ENCODE measurements at places on chromosomes 7 and 10. TPM values are rescaled to one million over a fixed set of nuclear protein-coding genes. Genes with fewer than 3 reads are reported as not detected.
A peak's percentile ranks its signal among the peaks of the same experiment; 100 is the strongest.

SLC13A1 gene
- total RNA-seq: not detected

CALD1 gene
- total RNA-seq: 5.5 TPM

NCF1 gene
- total RNA-seq: not detected

DNA sequence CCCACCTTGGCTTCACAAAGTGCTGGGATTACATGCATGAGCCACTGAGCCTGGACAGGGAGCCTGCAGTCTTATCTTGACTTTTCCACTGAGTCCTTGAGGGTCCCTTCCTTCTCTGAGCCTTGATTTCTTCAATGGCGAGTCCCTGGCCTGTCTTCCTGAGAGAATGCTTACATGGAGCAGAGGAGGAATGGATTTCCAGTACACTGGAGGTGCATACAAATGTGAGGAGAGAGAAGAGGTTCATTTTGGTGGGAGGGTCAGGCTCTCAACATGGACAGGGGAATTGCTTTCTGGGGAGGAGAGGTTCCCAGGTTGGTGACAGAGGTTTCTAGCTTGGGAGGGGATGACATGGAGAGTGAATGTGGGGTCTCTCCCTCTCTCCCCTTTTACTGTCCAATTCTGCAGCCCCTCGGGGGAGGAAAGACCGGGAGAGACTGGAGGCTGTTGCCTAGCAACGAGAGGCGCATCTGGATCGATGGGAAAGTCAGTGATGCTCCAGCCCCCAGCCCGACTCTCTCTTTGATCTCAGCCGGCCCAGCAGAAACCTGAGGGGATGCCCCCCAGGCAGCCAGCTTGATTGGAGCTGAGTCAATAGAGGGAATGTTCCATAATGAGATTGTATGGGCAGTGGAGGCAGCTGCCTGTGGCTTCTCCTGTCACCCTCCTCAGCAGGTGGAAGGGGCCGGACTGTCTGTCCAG is 14.8 kb downstream of the SRRM3 start:
- H3K36me3 ChIP-seq: no peaks in the 10 kb centered on the region
- H3K27me3 ChIP-seq: peaks cover 64% of the 10 kb centered on the region
- H3K4me1 ChIP-seq: no peaks in the 10 kb centered on the region
- H3K4me3 ChIP-seq: no peak overlapping the region
- H3K27ac ChIP-seq: no peak overlapping the region
- DNase-seq: no peak

DNA sequence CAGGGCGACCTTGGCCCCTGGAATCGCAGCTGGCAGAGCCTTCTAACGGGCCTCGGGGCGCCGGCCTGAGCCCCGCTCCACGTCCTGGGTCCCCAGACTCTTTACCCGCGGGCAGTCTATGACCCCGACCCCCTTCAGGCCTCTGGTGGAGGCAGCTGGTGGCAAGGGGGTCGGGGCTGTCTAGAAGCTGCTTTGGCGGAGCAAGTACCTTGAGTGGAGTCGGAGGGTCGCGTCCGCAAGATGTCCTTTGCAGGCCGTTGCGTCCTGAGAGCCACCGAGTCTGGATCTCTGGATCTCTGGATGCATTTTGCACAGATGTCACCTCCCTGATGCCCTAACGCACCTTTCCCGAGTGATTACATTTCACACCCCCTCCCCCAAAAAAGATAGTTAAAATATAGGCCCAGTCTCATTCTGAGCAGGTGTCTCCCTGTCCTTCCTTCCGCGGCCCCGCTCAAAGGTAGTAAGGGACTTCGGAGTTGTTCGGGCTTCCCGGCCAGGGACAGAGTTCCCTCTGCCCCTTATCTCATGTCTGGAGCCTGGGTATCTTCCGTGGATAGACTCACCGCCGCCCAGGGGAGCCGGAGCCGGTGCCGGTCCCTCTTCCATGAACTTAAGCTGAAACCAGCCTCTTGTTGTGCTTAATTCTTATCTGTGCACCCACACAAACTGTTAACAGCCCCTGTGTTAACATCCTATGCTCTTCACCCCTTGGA is 457 bp downstream of the ACADSB start:
- H3K4me3 ChIP-seq: peak overlapping the region; percentile 91
- no peaks in the 10 kb centered on the region for H3K27me3 ChIP-seq
- DNase-seq: peak; percentile 1
- H3K4me1 ChIP-seq: no peaks in the 10 kb centered on the region
- peaks cover 26% of the 10 kb centered on the region for H3K36me3 ChIP-seq
- H3K27ac ChIP-seq: peak overlapping the region; percentile 74

DNA sequence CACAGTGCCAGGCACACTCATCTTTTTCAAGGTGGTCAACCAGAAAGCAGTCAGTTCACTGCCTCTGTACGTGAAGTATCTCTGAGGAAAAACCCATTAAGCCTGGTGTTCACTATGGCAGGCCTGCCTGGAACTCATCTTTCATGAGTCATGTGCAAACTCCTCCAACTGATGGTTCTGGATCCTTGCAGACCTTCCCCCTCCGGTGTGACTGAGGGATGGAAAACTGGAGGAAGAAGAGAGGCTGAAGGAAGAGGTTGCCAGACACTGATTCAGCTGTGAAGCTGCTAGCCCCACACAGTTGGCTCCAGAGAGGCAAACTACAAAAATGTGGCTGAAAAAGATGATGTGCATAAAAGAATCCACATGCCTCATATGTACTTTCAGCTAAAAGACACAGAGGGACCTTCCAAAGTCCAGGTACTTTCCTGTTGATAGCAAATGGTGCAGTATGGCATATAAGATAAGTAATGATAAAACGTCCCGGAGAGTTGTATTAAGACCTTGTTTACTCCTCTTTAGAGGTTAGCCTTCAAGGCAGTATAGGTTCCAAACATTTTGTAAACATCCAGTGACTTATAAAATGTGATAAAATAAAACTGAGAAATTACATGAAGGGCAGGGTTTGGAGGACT is 2.7 kb downstream of the CYP3A5 start:
- DNase-seq: no peak
- peaks cover 27% of the 10 kb centered on the region for H3K36me3 ChIP-seq
- peaks cover 26% of the 10 kb centered on the region for H3K4me1 ChIP-seq
- no peak overlapping the region for H3K27ac ChIP-seq

- peaks cover 89% of the 10 kb centered on the region for H3K27me3 ChIP-seq
- H3K27ac ChIP-seq: no peak overlapping the region
- H3K36me3 ChIP-seq: no peaks in the 10 kb centered on the region
- H3K4me3 ChIP-seq: no peak overlapping the region
- DNase-seq: no peak
These were observed 35.0 kb downstream of the RAMP3 start for GRCh38 chr7:45192621-45193041.

DNA sequence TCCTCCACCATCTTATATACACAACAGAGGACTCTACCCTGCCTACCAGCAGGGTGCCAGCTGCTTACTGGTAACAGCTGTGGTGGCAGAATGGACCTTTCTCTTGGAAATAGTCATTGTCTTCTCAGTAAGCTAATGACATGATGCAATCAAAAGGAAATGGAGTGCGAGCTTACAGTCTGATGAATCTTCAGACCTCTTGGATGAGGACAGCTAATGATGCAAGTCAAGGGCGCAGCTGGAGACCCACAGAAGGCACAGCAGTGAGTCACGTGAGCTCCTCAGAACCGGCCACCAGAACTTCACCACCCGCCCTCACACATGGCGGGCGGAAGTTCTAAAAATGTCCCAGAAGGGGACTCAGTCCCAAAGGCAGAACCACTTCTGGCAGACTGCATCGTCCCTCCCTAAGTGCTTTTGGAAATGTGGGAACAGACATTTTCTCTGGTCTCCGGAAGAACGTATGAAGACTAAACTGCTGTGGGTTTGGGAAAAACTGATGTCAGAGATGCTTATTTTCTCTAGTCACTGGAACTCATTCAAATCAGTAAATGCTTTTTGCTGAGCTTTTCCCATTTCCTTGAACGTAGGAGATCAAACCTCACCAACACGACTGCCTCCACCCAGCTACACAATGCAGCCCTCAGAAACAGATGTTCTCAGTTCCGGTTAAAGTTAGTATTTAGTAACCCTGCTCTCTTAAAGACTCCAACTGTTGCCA is 96.4 kb downstream of the FAS start:
- no peak overlapping the region for H3K4me3 ChIP-seq
- H3K27ac ChIP-seq: no peak overlapping the region
- no peaks in the 10 kb centered on the region for H3K4me1 ChIP-seq
- DNase-seq: no peak

All from Calu3 (cell line).